NCI-H1417 (cell line): ENCODE measurements at places on chromosomes 1 and 21.

DNA sequence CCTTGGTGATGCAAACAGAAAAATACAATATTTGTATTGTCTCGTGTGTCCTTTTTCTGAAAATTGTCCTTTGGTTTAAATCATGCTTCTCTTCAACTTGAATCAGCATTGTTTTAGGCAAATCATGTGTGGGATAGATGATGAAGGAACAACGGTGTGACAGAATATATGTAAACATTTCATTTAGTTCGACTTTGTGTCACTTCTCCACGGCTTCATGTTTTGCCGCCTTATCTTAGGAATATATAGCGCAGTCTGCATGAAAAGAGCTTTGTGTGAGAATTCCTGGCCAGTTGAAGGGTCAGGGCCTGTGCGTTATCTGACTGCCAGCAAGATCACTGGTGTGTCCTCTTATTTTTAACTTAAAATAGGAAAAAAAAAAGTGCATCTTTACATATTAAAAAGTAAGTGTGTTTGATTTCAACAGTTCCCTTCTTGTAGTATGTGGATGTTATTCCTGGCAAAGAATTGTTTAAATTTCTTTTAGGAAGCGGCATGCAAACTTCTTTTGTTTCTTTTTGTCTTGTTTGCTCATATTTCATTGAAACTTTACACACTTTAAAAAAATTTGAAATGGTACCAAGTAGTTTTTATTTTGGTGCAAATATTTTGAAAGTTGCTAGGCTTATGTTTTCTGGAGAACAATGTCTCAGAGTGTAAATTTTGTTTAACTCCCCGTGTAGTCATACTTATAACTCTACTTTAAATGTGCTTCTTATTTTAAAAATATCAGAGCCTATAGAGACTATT, 465.2 kb downstream of the USP25 start:
- no peak for DNase-seq

- DNase-seq = no peak
Observed at GRCh38 chr1:161492827-161493226, 12.4 kb upstream of the FCGR2A start.

GRCh38 chr1:246032031-246032551, 475.0 kb downstream of the SMYD3 start:
- no peak for DNase-seq

DNA sequence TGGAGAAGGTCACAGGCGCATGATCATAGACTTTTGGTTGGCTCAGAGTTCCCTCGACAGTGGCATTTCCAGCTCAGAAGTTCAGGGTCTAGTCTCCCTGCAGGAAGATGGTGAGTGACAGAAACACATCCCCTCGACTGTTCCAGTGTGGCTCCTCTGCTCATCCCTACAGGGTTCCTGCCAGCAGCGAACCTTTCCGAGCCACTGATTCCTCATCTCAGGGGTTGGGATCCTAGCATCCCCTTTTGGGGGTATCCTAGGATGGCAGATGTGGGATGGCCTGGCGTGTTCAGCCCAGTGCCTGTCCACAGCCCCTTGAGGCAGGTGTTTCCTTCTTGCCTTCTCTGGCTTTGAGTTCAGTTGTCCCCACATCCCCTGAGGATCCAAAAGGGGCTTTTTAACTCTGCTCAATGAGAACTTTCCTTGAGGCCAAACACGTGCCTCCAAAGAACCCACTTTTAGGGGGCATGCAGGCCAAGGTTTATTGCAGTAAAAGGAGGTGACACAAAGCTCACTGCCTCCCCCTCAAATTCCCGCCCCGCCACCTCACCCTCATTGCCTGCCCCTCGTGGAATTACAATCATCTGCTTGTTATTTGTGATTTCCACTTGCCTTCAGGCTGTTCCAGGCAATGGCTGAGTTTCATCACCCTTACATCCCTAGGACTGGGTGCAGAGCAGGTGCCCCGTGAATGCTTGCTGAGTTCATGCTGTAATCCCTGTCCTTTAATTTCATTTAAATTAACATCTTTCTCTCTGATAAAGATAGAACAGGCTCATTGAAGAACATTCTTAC, 440.7 kb downstream of the CAMTA1 start:
- no peak for DNase-seq

DNA sequence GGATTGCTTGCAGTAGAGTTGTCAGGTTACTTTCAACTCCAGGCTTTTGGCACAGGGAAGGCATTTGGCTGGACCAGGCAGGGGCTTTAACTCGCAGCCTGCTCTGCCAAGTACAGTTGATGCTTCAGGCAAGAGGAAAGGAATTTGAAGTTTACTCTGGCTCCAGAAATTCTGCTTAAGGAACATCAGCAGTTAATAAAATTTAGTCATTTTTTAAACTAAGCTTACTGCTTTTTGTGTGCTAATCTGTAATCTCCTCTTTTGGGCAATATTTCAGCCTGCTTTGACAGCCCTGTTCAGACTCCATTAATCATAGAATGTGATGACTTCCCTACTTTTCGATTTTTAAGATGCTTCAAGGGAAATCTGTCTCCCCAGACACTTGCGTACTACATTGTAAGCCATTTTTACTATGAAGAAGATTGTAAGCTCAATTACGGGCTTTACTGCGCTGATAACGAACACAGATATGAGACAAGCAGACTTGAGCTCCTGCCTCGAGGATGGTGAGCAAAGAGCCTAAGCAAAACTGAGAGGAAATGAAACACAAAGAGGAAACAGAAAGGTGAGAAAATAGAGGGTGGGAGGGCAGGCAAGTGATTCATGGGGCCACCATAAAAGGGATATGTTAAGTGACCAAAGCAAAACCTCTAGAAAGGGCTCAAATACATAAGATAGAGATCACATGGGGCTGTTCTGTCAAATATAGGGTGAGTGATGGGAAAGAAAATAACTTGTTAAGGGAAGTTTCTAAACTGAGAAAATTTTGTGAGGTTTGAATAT, 76.6 kb upstream of the VAV3 start:
- DNase-seq = no peak

DNA sequence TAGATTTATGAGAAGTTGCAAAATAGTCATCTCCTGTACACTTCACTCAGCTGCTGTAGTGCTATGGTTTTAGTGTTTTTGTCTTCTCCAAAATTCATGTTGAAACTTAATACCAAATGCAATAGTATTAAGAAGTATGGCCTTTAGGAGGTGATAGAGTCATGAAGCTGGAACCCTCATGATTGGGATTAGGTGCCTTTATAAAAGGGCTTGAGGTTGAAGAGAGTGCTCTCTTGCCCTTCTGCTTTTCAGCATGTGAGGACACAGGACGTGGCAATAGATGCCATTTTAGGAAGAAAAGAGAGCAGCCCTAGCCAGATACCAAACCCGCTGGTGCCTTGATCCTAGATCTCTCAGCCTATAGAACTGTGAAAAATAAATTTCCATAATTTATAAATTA, 87.6 kb downstream of the CTH start:
- no peak for DNase-seq
